ENCODE measurements at places on chromosomes 2 and 18.

- DNase-seq, result no peak
Observed at GRCh38 chr2:58063641-58064040, 17.0 kb downstream of the VRK2 start.

DNA sequence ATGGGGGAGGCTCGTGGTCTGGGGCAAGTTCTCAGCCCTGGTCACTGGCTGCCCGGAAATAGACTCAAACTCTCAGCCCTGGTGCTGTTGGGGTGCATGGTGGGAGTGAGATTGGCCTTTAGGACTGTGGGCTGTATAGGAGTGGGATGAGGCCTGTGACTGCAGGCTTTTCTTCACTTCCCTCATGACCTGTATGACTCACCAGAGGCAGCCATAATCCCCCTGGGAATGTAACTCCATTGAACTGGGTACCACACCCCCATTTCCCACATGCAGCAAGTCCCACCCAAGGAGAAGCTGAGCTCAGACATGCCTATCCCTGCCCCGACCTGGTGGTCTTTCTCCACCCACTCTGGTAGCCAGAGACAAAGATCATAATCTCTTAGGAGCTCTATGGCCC, 177.7 kb upstream of the OSR1 start:
- no peak for DNase-seq

DNA sequence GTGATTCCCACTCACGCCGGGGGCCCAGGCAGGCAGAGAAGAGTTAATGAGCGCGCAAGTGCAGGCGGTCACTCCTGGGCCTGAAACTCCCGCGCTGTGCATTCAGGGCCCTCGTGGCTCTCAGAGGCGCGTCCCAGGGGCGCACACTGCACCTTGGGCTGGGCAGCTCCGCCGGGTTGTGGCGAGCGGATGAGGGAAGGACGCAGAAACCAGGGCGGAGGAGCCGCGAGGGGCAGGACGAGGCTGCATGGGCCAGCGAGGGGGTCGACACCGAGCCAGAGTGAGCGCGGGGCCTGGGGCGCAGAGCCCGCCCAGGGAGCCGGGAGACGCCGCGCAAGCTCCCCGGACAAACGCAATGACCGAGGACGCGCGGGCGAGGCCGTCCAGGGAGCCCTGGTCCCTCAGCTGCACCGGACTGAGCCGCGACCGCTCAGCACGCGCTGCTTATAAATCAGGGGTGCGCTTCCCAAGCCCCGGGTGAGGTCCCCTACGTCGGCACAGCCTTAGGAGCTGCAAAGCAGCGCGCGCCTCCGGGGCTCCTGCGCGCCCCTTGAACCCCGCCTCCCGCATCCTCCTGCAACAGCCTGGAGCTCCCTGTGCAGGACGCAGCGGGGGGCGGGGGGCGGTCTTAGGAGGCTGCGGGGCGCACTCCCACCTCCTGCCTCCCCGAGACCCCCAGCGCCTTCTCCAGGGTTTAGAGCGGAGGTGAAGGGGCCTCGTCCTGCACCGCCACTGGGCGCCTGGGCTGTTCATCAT, 180.2 kb upstream of the ALKAL2 start:
- no peak for DNase-seq

DNA sequence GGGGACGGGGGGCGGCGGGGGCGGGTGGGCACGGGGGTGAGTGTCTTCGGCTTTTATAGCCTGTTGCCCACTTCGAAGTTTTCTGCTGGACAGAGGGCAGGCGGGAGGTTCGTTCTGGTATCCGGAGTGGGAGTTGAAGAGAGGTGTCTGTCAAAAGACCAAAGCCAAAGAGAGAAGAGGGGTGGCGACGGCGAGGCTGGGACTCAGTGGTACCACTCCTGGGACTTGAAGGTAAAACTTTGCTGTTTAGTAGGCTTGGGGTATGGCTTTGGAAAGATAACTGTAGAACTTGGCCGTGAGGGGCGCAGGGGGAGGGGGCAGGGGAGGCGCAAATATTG, 215.8 kb upstream of the DTNA start:
- no peak for DNase-seq

- no peak for DNase-seq
Observed at GRCh38 chr2:39664232-39664887, 1.4 kb upstream of the TMEM178A start.

DNA sequence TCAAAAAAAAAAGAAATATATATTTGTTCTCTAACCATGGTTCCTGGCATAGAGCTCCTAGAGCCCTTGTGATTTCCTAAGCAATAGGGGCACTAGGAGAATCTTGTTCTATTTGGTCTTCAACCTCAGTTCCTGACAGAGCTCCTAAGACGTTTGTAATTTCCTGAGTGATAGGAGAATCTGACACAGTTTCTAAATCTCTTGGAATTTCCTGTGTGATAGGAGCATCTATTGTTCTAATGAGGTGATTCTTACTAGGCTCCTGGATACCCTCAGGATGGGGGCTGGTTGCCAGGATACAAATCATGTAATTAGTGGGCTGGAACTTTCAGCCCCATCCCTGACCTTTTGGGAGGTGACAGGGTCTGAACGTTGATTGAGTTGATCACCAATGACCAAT, 245.8 kb downstream of the ZEB2 start:
- DNase-seq, result no peak

- peak; percentile 42 for DNase-seq
Observed at GRCh38 chr18:49052891-49053644, 102.3 kb upstream of the SMAD7 start.

DNA sequence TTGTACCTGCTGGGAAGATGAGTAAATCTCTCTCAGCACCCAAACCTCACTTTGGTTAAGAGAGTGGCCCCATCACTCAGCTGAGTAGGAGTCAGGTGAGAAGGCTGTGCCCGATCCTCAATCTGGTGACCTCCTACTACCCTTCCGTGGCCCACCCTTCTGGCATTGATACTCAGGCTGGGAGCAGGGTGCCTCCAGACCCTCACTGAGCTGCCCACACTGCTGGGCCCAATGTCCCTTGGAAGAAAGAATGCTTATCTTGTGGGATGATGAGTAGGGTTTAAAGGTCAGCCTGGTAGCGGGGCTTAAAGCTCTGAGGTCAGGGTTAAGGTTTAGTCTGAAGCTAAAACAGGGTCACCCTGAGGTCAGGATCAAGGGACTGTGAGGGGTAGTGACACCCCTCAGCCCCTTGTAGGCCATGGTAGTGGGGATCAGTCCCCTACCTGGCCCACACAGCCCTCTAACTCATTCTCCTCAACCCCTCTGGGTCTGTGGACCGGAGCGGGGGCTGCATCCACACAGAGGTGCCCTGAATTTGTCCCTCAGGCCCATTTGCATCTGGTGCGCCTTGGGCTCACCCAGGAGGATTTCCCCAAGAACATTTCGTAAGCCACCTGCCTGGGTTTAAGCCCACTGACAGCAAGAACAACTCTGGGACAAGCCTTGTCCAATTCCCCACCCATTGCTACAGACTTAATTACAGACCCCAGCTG, 123.8 kb downstream of the CYP26B1 start:
- DNase-seq, result no peak

DNA sequence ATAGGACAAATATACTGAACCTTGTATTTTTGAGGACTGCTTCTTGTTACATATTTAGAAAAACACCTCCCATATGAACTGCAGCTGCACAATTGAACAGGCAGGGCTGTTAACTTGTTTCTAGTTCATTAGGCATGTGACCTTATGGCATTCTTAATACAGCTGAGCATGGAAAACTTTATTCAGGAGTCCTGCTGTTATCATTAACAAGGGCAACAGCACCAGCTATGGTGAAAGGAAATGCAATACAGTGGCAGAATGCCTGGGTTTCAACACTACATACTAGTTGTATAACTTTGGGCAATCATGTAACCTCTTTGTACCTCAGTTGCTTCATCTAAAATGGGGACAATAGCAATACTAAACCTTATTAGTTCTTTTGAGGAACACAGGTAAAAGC, 71.8 kb downstream of the GDF7 start:
- DNase-seq, result no peak

DNA sequence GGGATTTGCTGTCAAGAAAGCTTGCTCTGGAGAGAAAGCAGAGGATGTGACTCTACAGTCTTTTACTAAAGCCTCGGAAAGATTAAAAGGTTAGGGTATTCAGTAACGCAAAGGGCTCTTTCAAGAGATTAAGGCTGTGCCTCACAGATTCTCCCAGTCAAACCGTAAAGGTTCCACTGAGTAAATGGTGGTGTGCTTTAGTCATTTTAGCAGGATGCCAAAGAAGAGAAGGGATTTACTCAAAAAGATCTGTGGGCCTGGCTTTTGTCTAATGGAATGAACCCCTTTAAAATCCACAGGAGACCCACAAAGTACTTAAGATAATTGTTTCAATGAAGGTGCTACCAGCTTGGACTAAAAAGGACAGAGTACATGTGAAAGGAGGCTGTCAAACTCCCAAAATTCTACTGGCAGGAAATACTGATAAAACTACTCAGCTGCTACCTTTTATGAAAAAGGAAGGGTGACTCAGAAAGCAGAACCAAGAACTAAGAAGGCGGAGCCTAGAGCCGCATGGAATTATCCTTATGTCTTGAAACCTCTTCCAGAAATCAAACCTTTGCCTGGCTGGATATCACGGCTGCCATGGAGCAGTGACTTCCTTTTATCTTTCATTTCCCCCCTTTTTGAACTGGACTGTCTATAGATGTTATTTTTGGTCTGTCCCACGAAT, 670.2 kb upstream of the ZEB2 start:
- DNase-seq, result no peak

DNA sequence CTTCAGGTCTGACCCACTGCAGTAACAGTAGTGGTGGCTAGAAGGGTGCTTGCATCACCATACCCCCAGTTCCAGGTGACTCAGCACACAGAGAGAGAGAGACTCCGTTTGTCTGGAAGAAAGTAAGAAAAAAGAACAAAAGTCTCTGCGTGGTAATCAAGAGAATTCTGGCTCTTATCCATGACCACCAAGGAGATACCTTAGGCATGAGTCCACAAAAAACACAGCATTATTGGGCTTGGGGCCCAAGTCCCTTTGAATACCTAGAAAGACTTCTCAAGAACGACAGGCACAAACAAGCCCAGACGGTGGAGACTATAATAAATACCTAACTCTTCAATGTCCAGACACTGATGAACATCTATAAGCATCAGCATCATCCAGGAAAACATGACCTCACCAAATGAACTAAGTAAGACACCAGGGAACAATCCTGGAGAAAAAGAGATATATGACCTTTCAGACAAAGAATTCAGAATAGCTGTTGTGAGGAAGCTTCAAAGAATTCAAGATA, 21.7 kb upstream of the BAZ2B start:
- no peak for DNase-seq

DNA sequence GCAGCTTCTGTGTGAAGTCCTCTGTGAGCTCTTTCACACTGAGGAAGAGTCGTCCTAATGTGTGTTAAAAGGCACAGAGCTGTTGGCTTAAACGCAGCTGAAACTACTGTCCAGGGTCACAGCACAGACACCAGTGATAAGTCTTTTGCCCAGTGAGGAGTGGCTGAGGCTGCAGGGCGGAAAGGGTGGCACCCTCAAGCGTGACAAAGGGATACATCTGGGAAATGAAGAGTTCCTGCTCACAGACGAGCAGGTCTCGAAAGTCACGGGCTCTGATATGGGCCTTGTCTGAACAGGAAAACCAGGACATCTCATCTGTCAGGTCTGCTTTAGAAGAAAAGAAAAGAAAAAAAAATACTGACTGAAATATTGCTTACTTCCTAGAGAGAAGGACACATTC, 36.5 kb downstream of the TGIF1 start:
- no peak for DNase-seq

- DNase-seq, result no peak
Observed at GRCh38 chr18:22233266-22233665, 63.9 kb downstream of the GATA6 start.

- no peak for DNase-seq
Observed at GRCh38 chr2:10914272-10914693, 2.5 kb downstream of the KCNF1 start.

DNA sequence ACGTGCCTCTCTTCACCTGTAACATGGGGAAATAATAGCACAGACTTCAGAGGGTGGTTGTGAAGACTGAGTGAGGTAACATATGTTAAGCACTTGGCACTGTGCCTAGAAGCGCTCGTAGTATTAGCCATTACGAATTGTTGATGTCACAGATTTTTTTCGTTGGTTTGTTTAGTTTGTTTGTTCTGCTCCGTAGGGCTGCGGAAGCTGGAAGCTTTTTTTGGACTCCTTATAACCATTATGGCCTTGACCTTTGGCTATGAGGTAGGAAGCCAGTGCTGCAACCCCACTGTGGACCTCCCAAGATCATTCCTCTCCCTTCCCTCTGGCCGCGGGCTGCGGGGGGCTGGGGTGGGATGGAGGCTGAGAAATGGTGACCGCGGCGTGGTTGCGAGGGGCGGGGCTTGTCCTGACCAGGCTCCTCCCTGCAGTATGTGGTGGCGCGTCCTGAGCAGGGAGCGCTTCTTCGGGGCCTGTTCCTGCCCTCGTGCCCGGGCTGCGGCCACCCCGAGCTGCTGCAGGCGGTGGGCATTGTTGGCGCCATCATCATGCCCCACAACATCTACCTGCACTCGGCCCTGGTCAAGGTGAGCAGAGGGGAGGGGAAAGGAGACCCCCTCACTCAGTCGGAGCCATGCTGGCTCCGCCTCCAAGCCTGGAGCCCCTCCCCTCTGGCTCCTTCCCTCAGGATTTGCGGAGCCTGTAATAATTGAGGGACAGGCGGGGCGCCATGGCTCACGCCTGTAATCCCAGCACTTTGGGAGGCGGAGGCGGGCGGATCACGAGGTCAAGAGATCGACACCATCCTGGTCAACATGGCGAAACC, 5.5 kb downstream of the SLC11A1 start:
- no peak for DNase-seq

DNA sequence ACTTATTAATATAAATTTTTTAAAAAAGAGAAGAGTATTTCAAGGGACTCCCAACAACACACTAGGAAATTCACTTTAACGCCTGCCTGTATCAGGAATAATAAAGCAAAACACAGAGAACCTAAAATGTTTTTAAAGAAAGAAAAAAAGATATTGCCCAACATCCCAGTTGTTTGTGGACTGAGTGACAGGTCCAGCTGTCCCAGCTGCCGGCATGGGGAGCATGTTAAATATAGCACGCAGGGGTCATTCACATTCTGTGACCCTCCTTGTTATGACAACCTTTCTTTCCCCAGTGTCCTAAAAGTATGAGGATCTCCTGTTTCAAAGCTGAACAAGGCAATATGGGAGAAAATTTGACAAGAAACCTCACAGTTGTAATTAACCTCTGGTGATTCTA, 4.4 kb downstream of the KLHL41 start:
- DNase-seq, result no peak

DNA sequence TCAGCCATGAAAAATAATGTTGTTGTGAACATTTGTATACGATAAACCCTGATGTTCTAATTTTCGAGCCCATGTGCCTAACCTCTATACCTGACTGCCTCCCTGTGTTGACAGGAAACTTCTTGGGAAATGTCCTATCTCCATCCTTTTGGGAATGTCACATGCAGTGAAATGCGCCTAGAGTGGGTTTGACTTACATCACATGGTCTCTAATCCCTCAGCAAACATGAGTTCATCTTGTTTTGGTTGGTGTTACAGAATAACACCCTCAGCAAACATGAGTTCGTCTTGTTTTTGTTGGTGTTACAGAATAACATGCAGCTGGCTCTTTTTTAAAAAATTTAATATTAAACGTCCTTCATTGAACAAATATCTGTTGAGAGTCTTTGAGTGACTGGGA, 4.3 kb upstream of the UGT1A6 start:
- no peak for DNase-seq

- peak; percentile 9 for DNase-seq
Observed at GRCh38 chr2:100819370-100820272, at the start of gene NPAS2. Gene NPAS2, plus strand, starts transcription at chr2:100820139. Its CDS starts 84,616 bp downstream, at chr2:100904755.

GRCh38 chr18:8890957-8891464, 185.7 kb downstream of the MTCL1 start:
- no peak for DNase-seq

Data from CD4-positive, alpha-beta T cell treated with Interleukin-12 subunit alpha and Interleukin-12 subunit beta, for 1 hour (primary cell).